Endothelial cell of umbilical vein (primary cell): ENCODE measurements at places on chromosomes 5 and 9. TPM values are rescaled to one million over a fixed set of nuclear protein-coding genes. Genes with fewer than 3 reads are reported as not detected.

The EPB41L4A gene
- 17.9 and 18.0 TPM in 2 replicates for total RNA-seq

The SH3TC2 gene
- total RNA-seq, result 3.3 and 4.3 TPM in 2 replicates

The CEMIP2 gene
- 44.3 and 47.5 TPM in 2 replicates for total RNA-seq

The MYOT gene
- total RNA-seq, result not detected in 2 replicates

The BARHL1 gene
- total RNA-seq, result not detected in 2 replicates

The STPG3 gene
- not detected in 2 replicates for total RNA-seq

The CFAP157 gene
- not detected in 2 replicates for total RNA-seq

The MAMDC4 gene
- total RNA-seq, result 7.2 and 7.7 TPM in 2 replicates

The RGMB gene
- 27.5 and 31.3 TPM in 2 replicates for total RNA-seq

The GABRP gene
- total RNA-seq, result 0.66 and 0.72 TPM in 2 replicates

The TAF11L3 gene
- total RNA-seq, result not detected in 2 replicates

The COL15A1 gene
- total RNA-seq, result 0.05 TPM in 1 of 2 replicates, not detected in the other

The SH3GLB2 gene
- total RNA-seq, result 55.8 and 58.8 TPM in 2 replicates

The FBN2 gene
- 57.4 and 61.6 TPM in 2 replicates for total RNA-seq

The DBH gene
- not detected in 2 replicates for total RNA-seq

The REXO4 gene
- total RNA-seq, result 27.0 and 29.5 TPM in 2 replicates

The DDX4 gene
- not detected in 2 replicates for total RNA-seq

The SET gene
- 448 and 483 TPM in 2 replicates for total RNA-seq

The HDHD3 gene
- 7.6 and 8.0 TPM in 2 replicates for total RNA-seq

The FASTKD3 gene
- 8.7 and 9.6 TPM in 2 replicates for total RNA-seq

The NR6A1 gene
- total RNA-seq, result 0.32 and 1.2 TPM in 2 replicates
